ENCODE measurements at places on chromosomes 1 and 21.

GRCh38 chr1:90876101-90876500 is 145.7 kb downstream of the ZNF644 start:
- no peak for DNase-seq

DNA sequence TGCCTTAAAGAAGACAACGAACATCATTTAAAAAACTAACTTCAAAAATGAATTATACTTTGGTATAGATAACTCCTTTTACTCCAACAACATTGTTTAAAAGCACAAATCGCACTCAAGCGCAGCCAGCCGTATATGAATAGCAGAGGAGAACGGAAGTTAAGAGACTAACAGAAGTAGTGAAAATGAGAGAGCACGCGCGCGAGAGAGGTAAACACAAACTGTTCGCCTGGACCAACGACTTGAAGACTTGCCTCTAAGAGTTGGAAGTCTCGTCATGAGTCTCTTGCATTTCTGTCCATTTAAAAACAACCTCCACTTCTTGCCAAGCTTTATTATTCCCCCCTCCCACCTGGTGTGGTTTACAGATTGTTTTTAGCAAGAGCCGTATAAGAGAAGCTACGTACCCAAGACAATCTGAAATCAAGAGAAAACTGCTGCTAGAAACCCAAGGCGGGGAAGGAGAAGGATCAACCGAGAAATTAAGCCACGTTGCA is 479 bp downstream of the SELENOF start:
- peak; percentile 19 for DNase-seq

DNA sequence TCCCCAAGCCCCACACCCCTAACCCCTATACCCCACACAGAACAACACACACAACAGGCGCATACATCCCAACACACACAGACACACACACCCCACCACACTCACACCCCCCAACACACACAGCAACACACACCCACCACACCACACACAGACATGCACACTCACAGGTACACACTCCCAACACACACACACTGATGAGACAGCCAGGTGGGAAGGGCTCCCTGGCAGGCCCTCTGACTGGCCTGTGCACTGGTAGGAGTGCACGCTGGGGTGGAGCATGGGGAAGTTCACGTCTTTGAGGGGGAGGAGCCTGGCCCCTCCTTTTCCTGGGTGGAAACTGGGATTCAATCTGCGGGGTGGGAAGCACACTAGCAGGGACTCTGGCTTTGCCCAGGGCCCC is 116.7 kb downstream of the RHOU start:
- no peak for DNase-seq

- no peak for DNase-seq
These were observed 30.0 kb upstream of the PADI6 start for GRCh38 chr1:17342014-17342441.

- DNase-seq, result no peak
These were observed 25.2 kb downstream of the RUNX3 start for GRCh38 chr1:24904731-24905354.

Data from foreskin melanocyte (primary cell).